ENCODE measurements at places on chromosomes 1 and 21.

DNA sequence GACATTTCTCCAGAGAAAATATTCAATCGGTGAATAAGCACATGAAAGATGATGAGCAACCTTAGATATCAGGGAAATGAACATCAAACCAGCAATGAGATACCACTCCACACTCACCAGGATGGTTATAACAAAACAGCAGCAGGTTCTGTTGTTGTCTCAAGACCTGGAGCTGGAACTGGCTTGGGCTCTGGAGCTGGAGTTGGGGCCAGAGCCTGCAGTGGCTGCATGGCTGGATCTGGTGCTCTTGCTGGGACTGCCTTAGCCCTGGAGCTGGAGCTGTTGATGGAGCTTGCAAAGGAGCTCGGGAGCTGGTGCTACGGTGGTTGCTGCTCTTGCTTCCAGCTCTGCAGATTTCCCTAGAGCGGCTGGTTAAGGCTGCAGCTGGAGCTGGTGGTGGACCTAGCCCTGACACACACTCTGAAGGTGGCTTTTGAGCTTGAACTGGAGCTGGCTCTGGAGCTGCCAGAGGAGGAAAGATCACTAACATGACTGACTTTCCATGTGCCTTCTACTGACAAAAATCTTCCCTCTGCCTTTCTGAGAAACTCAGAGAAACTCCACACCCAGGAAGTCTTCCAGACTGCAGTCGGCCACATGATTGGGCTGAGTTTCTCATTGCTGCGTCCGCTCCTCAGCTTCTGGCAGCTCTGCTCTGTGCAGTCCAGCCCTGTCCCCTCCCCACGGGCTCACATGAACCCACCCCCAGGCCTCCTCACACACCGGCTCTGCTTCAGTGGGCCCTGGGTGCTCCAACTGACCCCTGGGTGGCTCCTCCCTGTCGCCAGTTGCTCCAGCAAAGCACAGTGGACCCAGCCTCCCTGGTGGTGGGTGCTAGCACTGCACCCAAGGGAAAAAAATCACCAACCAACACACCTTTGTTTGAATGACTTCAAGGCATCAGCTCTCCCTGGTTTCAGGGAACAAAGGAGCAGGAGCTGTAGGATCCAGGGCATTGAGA lies 139.1 kb upstream of the FMN2 start:
- DNase-seq: no peak

DNA sequence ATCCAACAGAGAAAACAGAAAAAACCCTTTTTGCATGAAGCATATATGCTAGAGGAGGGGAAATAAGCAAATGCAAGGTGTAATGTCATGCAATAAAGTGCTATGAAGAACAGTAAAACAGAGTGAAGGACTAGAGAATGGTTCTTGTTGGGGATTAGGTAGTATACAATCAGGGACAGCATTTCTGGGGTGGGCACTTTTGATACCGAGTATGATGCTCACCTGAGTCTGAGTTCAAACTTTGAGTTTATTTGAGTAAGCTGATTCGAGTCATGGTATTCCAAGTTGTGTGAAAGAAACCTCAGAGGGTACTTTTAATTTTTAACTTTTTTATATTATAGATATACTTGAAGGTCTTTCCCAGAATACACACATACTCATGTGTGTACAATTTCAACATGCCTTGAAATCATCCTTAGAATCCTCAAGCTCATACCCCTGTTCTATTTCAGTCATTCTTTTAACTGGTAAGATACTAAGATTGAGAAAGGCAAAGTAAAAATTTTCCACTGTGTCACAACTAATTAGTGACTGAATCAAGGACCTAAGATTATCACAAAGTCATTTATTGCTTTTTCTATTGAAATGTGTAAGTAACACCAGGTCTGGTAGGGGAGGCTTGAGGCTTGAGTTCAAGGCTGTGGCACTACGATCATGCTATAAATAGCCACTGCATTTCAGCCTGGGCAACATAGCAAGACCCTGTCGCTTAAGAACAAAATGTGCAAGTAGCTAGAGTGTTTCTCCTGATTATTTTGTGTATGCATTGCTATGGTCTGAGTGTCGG lies 12.1 kb downstream of the LRRC8B start:
- no peak for DNase-seq

DNA sequence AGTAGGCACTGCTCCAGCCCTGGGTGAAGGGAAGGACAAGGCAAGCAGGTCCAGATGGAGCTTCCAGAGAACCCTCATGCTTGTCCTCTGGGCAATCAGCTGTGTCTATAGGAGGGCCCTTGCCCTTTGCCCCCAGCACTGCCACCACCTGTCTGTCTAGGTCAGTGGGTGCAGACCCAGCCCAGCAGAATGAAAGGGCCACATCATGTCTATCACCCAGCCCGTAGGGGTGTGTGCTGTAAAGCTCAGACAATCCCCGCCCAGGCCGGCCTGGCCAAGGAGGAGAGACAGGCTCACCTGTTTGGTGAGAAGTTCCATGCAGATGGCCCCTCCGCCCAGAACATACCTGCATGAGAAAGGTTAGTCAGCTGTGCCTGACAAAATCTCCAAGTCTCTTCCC lies 7.0 kb downstream of the UBE2Q1 start:
- no peak for DNase-seq

DNA sequence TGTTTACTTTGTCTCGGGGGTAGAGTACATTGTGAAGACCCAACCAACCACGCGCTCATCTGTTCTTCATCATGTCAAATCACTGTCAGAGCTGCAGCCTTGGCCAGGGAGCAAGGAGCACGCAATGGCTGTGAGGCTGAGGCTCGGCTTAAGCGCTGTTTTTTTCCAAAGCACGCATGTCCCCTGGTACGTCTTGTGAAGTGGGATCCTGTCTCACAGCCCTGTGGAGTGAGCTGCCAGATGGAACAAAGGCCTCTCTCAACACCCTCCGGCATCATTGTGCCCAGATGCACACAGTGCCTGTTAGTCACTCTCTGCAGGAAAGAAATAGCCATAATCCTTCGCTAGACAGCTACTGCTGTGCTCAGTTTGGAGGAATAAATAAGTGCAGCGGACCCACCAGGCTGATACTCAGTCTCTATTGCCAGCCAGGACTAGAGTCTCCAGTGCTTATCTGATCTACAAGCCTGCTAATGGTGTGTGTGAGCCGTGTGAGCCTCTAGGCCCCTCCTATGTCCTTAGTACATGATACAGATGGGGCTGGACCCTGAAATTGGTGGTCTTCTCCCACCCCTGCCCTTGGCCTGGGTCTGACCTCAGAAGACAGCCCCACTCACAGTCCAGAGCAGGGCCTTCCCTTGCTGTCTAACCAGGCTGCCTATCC lies 91.3 kb upstream of the COA6 start:
- DNase-seq: no peak

- no peak for DNase-seq
These were observed 636 bp upstream of the CAMK2N1 start for GRCh38 chr1:20486457-20487235.

GRCh38 chr1:237012788-237013383 lies 8.6 kb upstream of the MT1HL1 start:
- no peak for DNase-seq

DNA sequence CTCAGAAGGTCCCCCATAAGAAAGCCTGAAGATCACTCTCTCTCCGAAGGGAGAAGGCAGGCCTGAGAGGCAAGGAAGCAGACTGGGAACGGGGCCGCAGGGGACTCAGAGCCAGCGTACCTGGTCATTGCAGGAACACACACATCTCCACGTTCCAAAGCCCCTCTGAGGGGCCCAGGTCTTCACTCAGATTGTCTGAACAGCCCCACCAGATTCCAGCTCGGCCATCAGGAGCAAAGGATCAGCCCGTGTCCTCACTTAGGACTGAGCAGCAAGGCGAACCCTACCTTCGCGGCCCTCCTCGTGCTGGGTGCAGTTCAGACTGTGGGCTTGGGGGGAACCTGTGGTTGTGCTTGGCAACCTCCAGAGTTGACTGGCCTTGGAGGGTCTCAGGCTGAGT lies 43.9 kb upstream of the SOX13 start:
- DNase-seq: no peak

DNA sequence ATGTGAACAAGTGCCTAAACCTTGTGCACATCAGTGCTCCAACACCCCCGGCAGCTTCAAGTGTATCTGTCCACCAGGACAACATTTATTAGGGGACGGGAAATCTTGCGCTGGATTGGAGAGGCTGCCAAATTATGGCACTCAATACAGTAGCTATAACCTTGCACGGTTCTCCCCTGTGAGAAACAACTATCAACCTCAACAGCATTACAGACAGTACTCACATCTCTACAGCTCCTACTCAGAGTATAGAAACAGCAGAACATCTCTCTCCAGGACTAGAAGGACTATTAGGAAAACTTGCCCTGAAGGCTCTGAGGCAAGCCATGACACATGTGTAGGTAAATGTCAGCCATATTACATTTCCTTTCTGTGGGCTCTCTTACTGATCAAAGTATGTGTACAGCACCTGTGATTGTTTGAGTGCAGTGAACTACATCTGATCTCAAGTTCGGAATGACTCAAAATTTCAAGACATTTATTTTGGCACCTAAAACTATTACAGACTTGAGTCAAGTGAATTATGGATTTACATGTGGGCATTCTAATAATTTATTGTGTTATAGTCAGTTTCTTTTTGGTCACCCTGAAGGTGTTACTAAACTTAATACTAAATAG lies 196.5 kb downstream of the TPR start:
- no peak for DNase-seq

- no peak for DNase-seq
These were observed 492.0 kb upstream of the USP24 start for GRCh38 chr1:55707196-55707595.

GRCh38 chr1:245957427-245957826 lies 549.7 kb downstream of the SMYD3 start:
- no peak for DNase-seq

DNA sequence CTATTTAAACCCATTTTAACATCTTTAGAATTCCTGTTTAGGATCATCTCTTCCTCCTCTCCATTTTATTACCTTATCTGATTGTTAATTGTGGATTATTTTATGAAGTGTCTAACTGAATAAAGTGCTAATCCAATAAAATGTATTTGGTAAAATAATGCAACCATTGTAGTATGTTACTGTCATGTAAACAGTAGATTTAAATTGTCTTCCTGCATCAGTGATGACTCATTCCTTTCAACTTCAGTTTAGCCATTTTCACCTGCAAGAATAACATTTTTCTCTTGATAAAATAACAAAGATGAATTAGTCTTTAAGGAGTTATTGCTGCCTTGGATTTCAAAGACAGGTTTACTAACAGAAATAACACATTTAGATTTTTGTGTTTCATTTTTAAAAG lies 5.4 kb downstream of the PPP2R5A start:
- DNase-seq: no peak

- no peak for DNase-seq
These were observed 34.2 kb upstream of the GNPAT start for GRCh38 chr1:231206856-231207255.

DNA sequence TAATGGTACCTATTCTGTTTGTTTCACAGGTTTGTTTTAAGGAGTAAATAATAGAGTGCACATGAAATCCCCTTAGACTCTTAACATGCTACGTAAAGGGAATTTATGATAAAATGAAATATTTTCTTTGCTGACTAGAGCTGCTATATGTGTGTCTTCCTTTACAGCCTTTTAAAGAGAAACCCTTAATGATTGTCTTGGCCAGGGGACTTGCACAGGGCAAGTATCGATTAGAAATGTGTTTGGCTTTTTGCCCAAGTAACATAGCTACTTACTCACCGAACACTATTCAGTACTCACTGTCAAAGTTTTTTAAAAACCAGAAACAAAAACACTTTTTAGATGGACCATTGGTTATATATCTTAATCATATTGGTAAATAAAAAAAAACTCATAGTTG lies 71.3 kb upstream of the KIAA1614 start:
- no peak for DNase-seq

- DNase-seq: no peak
These were observed 9.8 kb upstream of the SMAP2 start for GRCh38 chr1:40363721-40364120.

DNA sequence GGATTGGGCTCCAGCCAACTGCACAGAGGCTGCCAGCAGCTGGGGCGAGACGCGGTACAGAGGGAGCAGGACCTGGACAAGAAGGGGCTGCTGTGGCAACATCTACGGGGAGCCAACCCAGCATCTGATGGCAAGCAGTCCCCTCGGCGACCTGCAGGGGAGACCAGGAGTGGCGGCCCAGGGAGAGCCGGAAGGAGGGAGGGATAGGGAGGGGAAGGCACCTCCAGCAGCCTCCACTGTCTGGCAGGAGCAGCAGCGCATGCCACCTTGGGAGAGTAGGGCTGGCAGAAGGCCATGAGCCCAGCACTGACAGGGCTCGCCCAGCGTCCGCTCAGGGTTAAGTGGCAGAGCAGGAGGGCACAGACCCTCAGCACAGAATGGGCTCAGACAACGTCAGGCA lies 17.3 kb downstream of the CHD5 start:
- no peak for DNase-seq

DNA sequence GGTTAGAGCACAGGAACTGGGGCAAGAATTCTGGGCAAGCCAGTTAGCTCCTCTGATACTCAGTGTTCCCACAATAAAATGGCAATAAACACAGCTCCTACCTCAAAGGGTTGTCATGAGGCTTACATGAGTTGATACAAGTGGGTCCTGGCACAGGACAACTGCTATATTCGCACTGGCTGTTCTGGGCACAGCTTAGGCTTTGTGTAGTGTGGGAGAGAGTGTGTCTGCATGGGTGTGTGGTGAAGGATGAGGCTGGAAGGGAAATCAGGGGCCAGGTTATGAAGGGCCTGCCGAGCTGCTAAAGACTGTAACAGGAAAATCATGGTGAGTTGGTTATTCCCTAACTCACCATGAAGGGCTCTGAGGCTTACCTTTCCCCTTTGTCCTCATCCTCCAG lies 18.7 kb downstream of the ETV3 start:
- DNase-seq: no peak

- DNase-seq: no peak
These were observed 231.6 kb downstream of the TPR start for GRCh38 chr1:186143481-186143880.

GRCh38 chr1:230806552-230806951 lies 59.4 kb downstream of the CAPN9 start:
- no peak for DNase-seq

GRCh38 chr1:36342426-36343185 lies 19.2 kb upstream of the EVA1B start:
- DNase-seq: peak; percentile 64

DNA sequence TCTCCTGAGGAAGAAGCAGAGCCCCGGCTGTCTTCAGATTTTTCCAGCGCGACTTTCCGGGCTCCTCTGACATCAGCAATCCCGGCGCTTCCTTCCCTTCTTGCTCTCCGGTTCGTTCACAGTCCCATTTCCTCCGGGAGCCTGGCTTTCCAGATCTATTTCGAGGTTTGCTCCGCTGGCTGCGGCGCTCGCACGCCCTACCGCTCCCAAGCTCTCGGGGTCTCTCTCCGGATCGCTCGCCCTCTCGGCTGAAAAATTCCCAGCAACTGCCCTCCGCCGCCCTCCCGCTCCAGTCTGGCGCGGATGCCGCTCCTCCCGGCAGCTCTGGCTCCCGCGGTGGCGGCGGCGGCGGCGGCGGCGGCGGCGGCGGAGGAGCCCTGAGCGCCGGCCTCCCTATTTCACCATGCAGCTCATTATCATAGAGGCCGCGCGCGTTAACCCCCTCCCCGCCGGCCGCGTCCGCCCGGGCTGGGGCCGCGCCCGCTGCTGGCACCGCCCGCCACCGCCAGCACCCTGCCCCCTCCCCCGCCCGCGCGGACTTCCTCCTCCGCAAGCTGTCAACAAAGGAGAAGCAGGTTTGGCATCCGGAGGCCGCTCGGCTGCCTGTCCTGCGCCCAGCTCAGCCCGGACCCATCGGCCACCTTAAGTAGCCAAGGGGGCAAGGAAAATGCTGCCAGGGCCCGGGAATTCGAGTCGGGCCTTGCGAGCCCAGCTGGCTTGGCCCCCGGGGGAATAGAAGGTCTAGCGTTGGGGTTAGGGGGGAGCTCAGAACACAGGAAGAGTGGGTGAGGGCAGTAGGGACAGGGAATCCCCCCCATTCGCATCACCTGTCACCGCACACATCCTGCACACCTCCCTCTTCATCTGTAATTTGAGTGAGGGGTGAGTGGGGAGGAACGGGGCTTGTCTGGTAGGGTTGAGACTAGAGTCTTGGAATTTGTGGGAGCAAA lies at the start of gene PLXNA2:
Gene PLXNA2, minus strand, starts transcription at position 418 of the 950 bp plus-strand sequence. CDS start 26,462 bp downstream, outside the sequence.
- DNase-seq: peak; percentile 68
